MCF 10A (cell line): ENCODE measurements at places on chromosomes 3 and 15. TPM values are rescaled to one million over a fixed set of nuclear protein-coding genes. Genes with fewer than 3 reads are reported as not detected.

DNA sequence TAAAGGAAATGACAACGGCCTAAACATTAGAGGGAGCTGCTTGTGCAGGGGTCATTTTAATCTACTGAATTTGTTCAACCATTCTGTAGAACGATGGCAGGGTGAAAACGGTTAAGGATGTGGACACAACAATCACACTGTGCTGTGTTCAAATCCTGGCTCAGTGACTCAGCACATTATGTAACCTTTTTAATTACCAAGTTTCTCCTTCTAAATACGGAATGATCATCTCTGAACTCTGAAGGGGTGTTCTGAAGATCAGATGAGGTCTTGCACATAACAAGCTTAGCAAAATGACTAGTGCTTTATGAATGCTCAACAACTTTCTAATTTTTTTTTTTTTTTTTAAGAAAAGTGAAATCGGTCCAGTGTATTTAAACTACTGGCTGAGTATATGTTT is 592.8 kb downstream of the FOXP1 start:
- no peak for DNase-seq
- H3K4me3 ChIP-seq: no peak overlapping the region
- H3K36me3 ChIP-seq: peaks cover 43% of the 10 kb centered on the region
- H3K4me1 ChIP-seq: peaks cover 6% of the 10 kb centered on the region
- H3K27me3 ChIP-seq: no peaks in the 10 kb centered on the region

GRCh38 chr3:25768851-25769250 is 14.4 kb downstream of the NGLY1 start:
- no peaks in the 10 kb centered on the region for H3K27me3 ChIP-seq
- H3K36me3 ChIP-seq: peaks cover 31% of the 10 kb centered on the region
- no peak overlapping the region for H3K27ac ChIP-seq

GRCh38 chr3:158701420-158702065 is 29.1 kb upstream of the LXN start:
- peaks cover 6% of the 10 kb centered on the region for H3K4me1 ChIP-seq
- H3K27me3 ChIP-seq: no peaks in the 10 kb centered on the region
- no peak overlapping the region for H3K27ac ChIP-seq

CCDC33 gene
- not detected in 2 replicates for total RNA-seq
